Hematopoietic multipotent progenitor cell treated with erythropoietin and hydrocortisone succinate and interleukin-3 and kit ligand, for 4 days (in vitro differentiated cells): ENCODE measurements at places on chromosomes 13 and 19.
A peak's percentile ranks its signal among the peaks of the same experiment; 100 is the strongest.

DNA sequence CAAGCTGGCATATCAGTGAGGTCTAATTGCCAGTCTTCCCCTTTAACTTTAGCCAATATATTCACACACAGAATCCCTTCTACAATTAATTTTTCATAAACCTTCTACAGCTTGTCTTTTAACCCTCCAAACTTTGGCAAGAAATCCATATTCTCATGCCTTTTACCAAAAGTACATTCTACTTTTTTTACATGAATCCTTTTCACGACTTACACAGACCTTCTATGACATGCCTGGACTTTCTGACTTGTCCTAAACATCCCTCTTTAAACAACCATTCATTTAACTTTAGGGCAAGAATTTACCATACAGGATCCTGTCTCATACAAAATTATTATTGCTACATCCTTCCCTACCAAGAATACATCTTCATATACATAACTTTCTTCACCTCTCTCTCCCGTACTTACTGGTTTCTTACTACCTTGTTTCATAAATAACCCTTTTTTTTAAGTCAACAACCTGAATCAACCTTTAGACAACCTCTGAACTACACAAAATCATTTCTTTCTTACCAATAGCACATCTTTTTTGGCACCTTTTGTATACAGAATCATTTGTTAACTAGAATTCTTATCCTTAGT, 23.5 kb downstream of the ZNF544 start:
- DNase-seq = peak; percentile 41

GRCh38 chr13:88754141-88754540, 1083.0 kb downstream of the SLITRK5 start:
- no peak for DNase-seq

DNA sequence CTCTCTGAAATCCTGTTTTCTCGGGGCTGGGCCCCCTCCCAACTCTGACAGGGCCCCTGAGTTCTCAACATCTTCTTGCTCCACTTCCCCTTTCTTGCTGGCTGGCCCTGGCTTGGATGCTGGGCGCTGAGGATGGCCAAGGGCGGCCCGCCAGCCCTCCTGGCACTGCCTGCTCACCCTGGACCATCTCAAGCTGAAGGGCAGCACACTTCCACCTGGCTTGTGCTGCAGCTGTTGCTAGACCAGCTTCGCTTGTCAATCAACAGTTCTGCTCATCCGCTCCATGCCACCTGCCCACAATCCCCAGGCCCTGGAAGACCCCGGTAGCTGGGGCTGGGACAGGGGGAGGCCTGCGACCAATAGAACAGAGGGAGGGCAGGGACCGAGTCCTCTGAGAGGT, 6.9 kb upstream of the GMIP start:
- no peak for DNase-seq

- peak; percentile 17 for DNase-seq
Measured at GRCh38 chr19:32977280-32977679, 5.2 kb downstream of the FAAP24 start.

DNA sequence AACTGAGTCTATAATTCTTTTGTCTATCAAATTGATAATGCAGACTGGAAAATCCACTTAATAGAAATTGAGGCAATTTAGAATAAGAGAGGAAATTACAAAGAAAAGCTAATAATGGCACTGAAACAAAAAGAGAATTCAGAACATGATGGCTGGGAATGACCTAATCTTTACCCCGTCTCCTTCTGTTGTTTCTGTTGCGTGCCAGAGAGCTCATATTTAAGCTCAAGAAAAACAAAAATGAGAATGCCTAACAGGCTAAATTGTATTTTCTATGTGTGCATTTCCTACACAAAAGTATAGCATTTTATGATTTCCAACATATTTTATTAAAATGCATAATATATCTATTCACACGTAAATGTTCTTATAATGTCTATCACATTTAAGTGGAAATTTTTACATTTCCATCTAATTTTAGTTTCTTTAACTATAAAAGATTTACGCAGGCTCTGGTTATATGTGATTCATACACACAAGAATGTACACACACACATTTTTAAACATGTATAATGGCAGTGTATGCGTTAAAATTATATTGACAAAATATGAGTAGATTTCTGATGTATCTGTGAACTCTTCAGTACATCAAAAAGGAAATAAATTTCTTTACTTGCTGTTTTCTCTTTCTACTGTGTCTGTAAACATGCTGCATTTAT, 432.3 kb downstream of the SLITRK6 start:
- DNase-seq = no peak

- DNase-seq = no peak
Measured at GRCh38 chr13:98055623-98056022, 87.3 kb upstream of the FARP1 start.

DNA sequence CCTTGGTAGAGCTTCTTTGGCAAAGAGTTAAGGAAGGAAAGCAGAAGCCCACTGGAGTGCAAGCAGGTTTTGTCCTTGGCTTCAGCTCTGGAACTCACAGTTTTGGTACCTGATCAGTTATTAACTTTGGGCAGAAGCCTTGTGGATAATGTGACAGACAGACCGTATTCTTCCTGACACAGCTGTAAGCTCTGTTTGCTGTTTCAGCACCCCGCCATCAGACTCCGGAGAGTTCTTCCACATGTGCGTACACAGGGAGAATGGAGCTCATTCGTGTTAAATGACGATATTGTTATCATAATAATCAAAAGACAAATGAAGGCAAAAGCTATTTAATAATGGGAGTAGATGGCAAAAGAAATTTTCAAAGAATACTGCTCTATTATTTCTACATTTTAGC, 155.1 kb upstream of the ARGLU1 start:
- DNase-seq = no peak

DNA sequence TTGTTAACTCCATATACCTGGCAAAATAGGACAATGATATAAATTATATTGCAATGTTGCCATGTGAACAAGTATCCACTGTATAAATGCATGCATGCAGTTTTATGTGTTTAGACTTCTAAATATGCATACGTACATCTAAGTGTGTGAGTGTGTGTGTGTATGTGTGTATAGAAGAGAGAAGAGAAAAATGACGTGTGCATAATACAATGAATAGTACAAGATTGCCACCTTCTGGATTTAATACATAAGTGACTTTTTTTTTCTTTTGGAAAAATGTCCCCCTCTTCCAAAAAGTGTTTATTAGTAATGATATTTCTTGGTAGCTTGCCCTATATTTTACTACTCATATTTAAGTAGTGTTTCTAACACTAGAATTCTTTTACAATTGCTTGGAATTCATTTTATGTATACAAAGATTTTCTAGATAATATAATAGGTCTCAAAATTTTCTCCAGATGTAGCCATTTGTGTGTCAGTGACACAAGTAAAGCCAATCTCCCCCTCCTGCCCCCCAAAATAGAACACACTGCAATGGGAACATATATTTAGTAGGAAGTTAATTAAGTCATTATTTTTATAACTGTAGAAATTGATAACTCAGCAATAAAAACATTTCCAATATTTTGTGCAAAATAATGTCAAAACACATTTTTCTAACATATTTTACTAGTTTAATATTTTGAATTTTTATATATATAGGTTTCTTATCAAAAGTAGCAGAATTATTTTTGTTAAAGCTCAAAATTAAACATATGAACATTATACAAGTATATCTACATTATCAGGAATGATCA, 783.3 kb upstream of the ATXN8OS start:
- DNase-seq = peak; percentile 68

GRCh38 chr19:44371815-44372480, 15.5 kb upstream of the ZNF112 start:
- no peak for DNase-seq

DNA sequence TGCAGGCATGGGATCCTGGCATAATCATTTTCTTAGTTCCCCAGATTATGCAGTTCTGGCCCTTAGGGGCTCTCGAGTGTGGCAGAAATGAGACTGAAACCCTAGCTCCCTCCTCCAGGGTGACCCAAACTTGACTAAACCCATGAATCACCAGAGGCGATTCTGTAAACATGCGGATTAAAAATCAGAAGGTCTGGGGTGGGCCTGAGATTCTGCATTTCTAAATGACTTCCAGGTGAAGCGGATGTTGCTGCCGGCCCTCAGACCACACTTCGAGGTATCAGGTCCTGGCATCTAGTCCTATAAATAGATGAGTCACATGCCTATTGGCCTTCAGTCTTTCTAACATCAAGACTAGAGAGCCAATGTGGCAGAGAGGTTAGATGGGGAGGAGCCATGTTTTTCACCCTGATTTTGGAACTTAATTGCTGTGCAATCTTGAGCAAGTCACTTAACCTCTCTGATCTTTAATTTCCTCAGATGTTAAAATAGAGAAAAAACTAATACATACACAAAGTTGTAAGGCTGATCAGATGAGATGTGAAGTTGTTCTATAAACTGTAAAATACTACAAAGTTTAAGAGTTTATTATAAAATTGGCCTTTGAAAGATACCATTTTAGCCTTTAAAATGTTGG, 431.2 kb downstream of the FOXO1 start:
- no peak for DNase-seq

GRCh38 chr13:44030615-44031014, 150.9 kb downstream of the LACC1 start:
- DNase-seq = no peak

DNA sequence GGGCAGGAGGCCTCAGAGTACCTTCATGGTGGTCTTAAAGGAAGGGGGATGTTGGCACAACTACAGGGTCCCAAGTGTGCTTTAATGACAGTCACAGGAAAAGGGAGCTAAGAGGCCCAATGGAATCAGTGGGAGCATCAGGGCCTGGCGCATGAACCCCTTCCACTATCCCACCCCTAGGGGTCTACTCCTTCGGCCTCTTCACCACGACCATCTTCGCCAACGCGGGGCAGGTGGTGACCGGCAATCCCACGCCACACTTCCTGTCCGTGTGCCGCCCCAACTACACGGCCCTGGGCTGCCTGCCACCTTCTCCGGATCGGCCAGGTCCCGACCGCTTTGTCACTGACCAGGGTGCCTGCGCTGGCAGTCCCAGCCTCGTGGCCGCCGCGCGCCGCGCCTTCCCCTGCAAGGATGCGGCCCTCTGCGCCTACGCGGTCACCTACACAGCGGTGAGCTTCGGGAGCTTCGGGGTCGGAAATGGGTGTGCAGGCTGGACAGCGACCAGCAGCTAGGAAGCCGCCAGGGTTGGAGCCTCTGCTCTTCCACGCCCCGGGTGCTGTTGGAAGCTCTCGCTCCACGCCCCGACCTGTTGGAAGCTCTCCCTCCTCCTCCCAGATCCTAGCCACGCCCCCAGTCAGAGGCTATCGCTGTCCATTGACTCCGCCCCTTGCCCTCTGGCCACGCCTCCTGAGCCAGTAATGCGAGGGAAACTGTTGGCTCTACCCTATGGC, 6.0 kb downstream of the PLPPR2 start:
- peak; percentile 51 for DNase-seq

- DNase-seq = no peak
Measured at GRCh38 chr13:101915755-101916107, 463.3 kb downstream of the ITGBL1 start.

DNA sequence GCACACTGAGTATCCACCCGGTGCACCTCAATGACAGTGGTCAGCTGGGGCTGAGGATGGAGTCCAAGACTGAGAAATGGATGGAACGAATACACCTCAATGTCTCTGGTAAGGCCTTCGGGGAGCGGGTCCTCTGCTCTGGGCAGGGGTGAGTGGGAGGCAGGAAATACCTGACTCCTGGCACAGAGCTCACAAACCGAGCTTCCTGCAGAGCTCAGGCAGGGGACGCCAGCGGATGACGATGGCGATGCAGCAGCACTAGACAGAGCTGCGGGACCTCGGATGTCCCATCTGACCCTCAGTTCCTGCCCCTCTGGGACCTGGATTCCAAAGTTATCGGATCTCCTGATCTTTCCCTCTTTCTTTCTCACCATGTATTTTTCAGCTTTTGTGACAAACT, 3.8 kb downstream of the CD22 start:
- DNase-seq = no peak

DNA sequence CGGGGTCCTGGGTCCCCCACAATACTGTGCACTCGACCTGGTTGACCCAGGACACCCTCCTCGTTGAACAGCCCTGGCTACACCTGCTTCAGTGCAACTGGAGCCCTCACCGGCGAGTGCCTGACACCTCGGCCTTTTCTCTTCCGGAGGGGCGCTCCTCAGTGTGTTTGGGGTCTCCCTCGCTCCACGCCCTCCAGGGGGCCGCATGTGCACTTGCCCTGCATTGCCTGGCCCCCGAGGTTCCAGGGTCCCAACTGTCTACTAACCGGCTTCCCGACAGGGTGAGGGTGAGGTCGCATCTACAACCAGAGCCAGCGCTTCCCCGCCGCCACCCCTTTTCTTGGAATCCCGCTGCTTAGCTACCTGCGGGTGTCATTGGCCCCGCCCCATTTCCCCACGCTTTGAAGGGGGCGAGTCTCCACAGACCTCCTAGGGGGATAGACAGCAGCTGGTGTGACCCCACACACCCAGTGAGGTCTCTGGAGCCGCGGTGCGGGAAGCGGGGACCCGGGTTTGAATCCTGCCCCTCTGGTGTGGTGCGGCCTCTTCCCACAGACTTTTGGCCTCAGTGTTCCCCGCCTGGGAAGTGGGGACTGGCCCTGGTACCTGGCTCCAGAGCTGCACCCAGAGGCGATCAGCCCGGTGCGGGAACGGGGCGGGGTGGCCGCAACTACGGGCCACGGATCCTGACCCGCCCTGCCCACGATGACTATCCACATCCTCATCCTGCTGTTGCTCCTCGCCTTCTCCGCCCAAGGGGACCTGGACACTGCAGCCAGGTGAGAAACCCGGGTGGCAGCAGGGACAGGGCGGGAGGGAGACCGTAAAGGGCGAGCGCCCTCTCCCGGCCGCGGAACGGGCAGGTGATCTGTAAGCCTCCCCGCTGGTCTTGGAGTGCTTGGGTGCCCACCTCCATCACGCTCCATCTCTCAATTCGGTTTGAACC, at the start of gene ADM5:
Gene ADM5 (plus strand): TSS at position 462 of the 946 bp plus-strand sequence. CDS start 244 bp downstream, at position 706.
- peak; percentile 47 for DNase-seq

DNA sequence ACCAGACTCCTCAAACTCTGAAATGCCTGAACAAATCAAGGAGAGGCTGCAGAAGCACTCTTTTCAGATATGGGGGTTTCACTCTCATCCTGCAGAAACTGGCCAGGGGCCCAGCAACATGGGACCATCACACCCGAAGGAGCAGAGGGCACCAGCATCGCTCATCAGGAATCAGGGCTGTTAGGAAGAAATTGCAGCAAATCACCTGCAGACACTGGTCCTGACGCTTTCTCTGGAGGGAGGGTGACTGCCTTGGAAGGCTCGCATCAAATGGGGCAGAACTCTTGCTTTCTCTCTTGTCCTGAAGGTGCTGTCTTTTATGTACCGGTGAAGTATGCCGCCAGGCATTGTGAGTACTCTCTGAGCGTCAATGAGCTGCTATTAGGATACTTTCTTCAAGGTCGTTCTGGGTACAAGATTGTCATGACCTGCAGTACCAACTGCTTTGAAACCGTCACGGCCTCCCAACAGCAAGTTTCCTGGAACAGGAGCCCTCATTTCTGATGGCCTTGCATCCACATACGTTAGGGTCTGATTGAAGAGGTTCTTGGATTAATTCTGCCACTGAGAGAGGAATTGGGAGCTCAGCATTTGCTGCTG, 155.7 kb upstream of the SOX1 start:
- no peak for DNase-seq

- DNase-seq = no peak
Measured at GRCh38 chr13:81498969-81499368, 1158.0 kb upstream of the SPRY2 start.

GRCh38 chr13:74696148-74696922, 562.1 kb upstream of the KLF12 start:
- no peak for DNase-seq

GRCh38 chr13:106063591-106064313, 471.7 kb downstream of the EFNB2 start:
- DNase-seq = no peak

- DNase-seq = no peak
Measured at GRCh38 chr13:21020176-21020575, 41.2 kb downstream of the LATS2 start.

- no peak for DNase-seq
Measured at GRCh38 chr19:46732172-46732938, 13.5 kb upstream of the FKRP start.

- no peak for DNase-seq
Measured at GRCh38 chr13:113027095-113027494, 58.1 kb downstream of the MCF2L start.
